ENCODE measurements at places on chromosomes 11 and 22.

GRCh38 chr11:74870485-74870884, 78.4 kb downstream of the XRRA1 start:
- no peak for DNase-seq

DNA sequence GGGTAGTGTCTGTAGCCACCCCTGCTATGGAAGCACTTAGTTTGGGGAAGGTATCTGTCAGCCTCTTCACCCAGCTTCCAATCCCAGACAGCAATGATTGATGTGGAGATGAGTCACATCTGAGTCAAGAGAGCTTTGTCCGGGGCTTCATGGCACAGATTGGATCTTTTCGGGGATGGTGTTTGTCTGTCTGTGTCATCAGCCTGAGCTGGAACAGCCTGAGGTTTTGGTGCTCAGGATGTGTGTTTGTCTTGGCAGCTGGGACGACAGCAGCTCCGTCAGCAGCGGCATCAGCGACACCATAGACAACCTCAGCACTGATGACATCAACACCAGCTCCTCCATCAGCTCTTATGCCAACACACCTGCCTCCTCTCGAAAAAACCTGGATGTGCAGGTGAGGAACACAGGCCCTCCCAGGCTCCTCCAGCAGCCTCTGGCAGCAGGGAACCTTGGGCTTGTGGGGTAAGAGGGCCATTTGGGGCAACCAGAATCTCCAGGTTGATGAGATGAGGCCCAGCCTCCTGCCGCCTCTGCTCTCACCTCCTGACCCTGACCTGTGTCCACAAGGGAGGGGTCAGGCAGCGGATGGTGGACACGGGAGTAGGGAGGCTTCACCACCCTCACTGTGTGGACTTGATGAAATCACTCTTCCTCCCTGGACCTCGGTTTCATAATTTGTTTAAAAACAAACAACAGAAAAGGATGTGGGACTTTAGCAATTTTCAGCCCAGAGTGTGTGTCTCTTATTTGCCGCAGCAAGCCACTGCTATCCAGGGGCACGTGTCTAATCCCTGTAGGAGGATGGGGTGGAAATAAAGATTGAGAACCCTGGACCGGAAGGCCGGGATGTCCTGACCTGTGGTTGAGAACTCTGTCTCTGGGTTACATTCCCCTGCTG, 124.3 kb downstream of the DBX1 start:
- DNase-seq, result no peak

GRCh38 chr22:47631571-47632102, 869.2 kb downstream of the TBC1D22A start:
- DNase-seq, result no peak

- DNase-seq, result no peak
These were observed 10.6 kb upstream of the APOBEC3A start for GRCh38 chr22:38946771-38947170.

Data from memory B cell (primary cell).